Kidney (tissue), 22 donors: ENCODE measurements at places on chromosomes 2 and 18. TPM values are rescaled to one million over a fixed set of nuclear protein-coding genes. Genes with fewer than 3 reads are reported as not detected.

ALLC gene
- polyA plus RNA-seq: 1.3 TPM

POTEC gene
- not detected for polyA plus RNA-seq

ZNG1B gene
- 32.7 TPM for polyA plus RNA-seq

CDK5R2 gene
- not detected for polyA plus RNA-seq

DNA sequence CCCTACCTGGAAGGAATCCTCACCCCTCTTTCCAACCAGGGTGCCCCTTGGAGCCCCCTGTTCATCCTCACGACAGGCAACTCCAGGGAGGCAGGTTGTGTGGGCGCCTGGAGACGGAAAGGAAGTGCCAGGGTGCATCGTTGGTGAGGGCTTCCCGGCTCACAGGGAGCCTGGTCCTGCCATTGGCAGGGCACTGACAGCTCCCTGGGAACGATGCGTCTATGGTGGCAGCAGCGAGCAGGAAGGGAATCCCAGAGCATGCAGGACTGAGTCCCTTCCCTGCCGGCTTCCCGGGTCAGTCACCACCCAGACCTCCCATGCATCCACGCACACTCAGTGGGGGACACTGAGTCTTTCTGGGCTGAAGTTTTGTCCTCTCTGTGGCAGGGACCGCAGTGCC, 117.6 kb downstream of the INHBB start:
- DNase-seq: peak; percentile 52

DNA sequence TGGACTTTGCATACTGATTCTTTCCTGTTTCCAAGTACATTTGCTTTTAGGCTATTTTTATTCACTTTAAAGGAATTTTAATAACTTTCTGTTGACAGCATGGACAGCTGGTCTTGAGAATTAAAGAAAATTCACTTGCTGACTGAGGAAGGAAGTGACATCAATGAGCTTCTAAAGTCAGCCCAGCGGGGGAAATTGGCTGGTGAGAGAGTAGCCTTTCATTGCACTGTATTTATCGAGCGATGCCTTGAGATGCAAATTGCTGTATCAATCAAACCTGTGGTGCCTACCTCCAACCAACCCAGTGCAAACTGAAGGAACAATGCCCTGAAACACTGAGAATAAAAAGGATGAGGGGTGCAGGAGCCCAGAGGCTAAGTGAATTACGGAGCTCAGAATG, 91.4 kb upstream of the AQP4 start:
- peak; percentile 60 for DNase-seq

GRCh38 chr2:88735853-88736252, 44.4 kb downstream of the RPIA start:
- no peak for DNase-seq
